ENCODE measurements at places on chromosomes 6 and 20.

DNA sequence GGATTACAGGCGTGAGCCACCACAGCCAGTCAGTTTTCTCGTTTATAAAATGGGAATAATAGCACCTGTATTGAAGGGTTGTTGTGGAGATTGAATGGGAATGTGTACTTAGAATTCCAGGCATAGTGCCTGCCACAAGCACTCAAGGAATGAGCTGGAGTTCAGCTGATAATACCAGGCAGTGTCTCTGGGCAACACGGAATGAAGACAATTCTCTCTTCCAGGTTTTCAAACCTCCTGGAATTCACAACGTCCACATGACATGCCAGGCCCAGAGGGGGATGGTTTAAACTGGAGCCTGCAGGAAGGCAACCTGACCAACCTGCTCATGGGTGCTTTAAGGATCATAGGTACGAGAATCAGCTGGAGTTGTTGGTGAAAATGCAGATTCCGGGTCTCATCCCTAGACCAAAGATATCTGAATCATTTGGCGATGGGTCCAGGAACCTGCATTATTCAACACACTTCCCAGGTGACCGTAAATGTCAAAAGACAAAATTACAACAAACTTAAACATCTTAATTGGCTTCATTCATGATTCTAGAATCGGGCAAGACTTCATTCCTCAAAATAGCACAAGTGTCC, 1.9 kb upstream of the PTPN1 start:
- no peak for DNase-seq

DNA sequence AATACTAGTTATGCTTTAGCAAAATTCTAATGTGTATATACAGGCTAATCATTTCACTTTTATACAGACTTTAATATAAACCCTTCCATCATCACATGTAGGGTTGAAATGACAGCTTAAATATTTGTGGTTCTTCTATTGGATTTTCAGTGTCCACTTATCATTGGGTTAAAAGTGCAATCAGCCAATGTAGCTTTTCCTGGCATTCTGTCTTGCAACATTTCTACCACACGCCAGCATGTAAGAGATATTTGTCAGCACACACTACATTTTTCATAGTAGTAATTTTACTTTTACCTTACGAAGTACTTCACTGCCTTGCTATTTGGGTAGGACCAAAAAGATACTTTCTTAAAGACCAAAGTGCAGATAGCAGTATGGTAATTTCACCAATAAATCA, 252.0 kb downstream of the TBX18 start:
- DNase-seq = no peak

GRCh38 chr6:44234101-44235025, 11.0 kb downstream of the SLC29A1 start:
- DNase-seq = no peak

GRCh38 chr20:35515949-35516645, 13.4 kb downstream of the C20orf173 start:
- no peak for DNase-seq

DNA sequence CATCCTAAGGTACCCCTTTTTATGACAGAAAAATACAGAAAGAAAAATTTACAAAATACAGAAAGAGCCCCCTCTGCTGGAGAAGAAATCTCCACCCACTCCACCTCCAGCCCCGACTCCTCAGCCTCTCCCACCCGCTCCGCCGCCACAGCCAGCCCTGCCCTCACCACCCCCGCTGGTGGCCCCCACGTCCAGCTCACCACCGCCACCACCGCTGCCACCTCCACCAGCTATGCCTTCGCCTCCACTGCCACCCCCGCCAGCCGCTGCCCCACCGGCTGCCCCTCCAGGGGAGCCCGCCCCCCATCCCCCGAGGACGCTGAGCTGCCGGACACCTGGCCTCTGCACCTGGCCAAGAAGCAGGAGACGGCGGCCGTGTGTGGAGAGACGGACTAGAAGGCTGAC, 17.7 kb downstream of the WFDC2 start:
- DNase-seq = no peak
